ENCODE measurements at places on chromosomes 5 and 9.

DNA sequence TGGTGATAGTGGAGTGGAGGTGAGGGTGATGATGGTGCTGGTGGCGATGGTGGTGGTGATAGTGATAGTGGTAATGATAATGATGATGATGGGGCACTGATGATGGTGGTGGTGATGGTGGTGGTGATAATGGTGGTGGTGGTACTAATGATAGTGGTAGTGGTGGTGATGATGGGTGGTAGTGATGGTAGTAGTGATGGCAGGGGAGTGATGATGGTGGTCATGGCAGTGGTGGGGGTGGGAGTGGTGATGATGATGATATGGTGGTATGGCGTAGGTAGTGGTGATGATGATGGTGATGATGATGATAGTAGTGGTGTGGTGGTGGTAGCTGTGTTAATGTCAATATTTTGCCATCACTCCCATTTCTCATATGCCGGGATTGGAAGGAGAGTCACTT, 44.5 kb upstream of the ORM1 start:
- no peak for DNase-seq

GRCh38 chr5:150523472-150524350, 15.8 kb downstream of the NDST1 start:
- DNase-seq = peak; percentile 69

GRCh38 chr5:143506836-143507552, 103.5 kb upstream of the NR3C1 start:
- peak; percentile 74 for DNase-seq

DNA sequence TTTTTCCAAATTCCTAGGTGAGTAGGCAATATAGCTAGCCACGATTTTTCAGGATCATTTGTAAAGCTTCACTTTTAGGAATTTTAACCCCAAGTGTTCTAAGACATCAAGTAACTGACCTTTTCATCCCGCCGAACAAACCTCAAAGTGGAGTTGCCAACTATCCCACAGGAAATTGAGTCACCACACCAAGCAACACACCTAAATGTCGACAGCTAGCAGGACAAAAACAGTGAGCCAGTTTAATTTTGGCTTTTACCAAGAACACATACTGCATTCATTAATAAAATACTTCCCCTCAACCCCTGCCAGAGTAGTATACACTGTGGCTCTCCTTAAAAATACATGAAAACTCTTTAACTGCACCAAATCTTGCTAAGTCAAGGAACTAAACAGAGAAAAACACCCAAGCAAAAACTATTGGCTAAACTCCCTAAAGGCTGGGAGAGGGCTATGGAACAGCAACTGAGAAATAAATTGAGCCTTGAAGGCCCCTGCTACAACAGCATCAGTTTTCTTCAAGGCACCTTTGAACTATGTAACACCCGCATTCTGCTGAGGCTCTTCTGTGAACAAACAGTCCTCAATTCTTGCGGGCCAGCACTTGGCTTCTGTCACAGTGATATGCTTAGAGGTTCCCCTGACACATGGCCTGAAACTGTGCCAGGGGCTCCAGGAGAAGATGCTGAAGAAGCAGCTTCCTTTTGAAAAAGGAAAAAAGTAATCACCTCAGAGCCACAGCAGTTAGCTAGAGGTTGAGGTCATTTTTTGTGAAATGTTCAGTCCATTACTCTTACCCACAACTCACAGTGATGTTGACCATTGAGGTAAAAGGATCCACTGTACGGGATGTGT, 459.6 kb downstream of the RAB3C start:
- peak; percentile 82 for DNase-seq

Measured in RPMI7951 (cell line).